ENCODE measurements at places on chromosomes 12 and 14. TPM values are rescaled to one million over a fixed set of nuclear protein-coding genes. Genes with fewer than 3 reads are reported as not detected.

PSMB5 gene
- 85.8 TPM for total RNA-seq

DNA sequence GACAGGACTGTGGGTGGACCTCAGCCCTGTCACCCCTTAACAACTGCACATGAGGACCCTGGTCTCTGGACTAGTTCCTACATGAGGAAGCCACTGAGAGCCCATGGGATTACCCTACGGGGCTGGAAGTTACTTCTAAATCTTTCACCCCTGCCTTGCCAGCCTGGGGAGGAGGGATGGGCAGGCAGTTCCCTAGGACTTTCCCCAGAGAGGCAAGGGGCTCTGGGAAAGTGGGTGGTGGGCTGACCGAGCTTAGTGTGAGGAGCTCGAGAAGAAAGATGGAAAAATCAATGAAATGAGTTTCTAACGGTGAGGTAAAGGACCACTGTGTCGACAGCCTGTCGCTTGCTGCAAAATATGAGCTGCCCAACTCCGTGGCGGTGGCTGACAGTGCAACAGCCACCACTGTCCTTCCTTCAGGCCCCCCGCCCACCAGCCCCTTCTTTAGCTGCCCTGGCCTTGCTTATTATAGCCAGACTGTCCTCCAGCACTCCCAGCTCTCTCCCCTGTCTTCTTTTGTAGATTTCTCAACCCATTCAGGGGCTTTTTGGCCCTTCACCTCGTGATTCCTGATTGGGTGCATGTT lies 5.0 kb downstream of the ZFHX2 start:
- ATAC-seq = no peak

DNA sequence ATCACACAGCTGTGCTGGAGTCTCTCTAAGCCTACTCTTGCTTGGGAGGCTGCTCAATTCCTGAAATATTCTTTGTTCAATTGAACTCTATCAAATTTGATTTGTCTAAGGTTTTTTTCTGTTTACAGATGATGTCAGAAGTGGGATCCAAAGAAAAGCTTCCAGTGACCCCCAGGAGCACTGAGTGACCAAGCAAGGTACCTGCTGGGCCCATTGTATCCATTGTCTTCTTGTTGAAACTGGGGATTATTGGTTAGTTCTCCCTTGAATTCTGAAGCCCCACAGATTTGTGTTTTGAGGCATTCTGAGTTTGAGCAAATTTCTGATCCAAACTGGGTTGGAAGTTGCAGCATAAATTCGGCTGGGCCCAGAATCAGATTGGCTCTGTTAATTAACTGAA lies 64.6 kb downstream of the MYF5 start:
- ATAC-seq = no peak

PEBP1 gene
- total RNA-seq = 182 TPM

SLC10A1 gene
- not detected for total RNA-seq

DNA sequence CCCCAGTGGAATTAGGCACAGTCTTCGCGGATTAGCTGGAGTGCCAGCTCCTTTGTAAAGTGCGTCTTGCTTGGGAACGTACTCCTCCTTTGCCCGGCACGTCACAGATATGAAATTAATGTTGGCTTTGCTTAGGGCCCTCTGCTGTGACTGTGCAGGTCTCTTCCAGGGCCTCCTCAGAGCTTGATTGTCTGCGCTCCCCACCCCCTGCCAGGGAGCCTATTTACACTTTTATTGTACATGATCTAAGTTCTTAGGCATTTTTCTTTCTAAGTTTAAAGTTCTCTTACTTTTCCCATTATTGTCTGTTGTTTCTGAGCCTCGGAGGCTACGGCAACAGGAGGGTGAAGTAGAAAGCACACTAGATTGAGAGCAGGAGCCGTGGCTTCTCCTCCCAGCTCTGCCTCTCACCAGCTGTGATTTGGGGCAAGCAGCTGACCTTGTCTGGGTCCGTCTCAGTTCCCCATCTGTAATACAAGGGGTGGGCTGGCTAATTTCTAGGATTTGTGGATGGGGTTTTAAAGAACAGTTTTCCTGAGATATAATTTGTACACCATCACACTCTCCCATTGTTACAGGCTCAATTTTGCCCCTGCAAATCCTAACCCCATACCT lies 81.8 kb downstream of the TSPAN9 start:
- ATAC-seq = no peak

DNA sequence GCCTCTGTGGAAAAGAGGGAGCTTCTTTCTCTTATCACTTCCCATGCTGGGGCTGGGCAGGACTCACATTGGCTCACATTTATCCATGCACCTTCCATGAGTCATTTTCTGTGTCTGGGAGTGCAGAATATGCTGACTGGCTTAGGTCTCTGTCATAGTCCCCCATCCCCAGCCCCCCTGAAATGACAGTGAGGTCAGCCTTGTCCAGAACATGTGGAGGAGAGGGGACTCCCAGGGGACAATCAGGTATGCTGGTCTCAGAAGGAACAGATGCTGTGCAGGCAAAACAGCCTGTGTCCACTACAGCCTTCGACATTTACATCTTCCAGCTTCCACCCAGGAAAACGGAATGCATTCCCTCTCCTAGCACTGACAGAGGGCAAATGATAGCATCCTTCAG lies 35.0 kb downstream of the ADGRD1 start:
- ATAC-seq = no peak

PAH gene
- total RNA-seq = 0.21 TPM

CABP1 gene
- 0.56 TPM for total RNA-seq

BCAT1 gene
- 21.3 TPM for total RNA-seq

IGF1 gene
- total RNA-seq = not detected

PZP gene
- total RNA-seq = not detected

GRCh38 chr12:42855362-42855950 lies 265.9 kb upstream of the PRICKLE1 start:
- ATAC-seq = no peak

DNA sequence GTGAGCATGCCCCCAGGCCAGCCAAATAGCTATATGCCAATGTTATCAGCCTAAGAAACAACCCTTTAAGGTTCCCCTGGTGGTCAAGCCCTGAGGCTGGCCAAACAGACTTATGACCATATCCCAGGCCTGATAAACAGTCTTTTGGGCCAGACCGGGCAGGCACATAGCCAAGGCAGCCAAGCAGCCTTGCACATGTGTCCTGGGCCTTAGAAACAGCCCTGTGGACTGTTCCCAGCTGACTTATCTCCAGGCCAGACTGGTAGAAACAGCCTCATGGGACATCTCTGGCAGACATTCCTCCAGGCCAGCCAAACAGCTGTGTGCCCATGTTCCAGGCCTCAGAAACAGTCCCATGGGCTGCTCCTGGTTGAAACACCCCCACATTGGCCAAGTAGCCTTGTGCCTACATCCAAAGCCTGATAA lies 295.0 kb upstream of the MGAT4C start:
- no peak for ATAC-seq

DNA sequence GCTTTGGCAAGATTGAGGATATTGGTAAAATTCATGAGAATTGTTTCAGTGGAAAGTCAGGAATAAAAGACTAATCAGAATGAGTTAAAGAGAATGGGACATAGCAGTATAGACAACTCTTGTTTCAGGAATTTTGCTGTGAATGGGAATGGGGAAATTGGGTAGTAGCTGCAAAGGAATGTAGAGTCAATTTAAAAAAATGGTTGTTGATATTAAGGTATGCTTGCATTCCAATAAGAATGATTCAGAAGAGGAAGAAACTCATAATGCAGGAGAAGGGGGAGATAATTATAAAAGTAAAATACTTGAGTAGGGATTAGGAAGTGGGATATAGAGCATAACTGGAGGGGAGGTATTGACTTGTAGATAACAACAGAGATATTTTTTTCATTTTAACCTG lies 40.7 kb downstream of the MNAT1 start:
- no peak for ATAC-seq

DNA sequence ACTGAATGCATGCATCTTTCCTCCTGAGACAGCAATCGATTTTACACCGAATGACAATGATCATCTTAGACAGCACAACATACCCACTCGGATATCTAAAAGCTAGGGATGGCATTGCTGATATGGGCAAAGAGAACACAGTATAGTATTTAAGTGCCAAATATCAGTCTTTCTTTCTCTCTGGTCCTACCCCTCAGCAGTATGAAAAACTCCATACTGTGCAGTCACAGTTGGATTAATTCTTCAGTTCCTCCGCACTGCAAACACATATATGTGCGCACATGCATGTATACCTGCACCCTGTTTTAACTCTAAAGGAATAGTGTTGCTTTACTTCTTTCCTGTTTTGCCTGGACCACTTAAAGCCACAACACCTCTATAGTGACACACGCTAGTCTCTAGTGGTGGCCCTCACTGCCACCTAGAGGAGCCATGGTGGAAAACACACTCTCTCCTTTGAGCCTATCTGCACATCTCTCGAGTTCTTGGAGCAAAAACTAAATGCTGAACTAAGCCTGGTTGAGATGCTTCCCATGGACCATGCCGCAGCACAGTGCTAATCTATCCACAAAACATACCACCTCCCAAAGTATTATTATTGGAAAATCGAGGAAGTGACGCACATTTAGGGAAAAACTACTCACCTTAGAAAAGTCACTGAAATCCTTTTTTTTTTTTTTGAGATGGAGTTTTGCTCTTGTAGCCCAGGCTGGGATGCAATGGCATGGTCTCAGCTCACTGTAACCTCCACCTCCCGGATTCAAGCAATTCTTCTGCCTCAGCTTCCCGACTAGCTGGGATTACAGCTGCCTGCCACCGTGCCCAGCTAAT lies 11.9 kb downstream of the TMEM52B start:
- peak; percentile 95 for ATAC-seq

LPAR5 gene
- 4.5 TPM for total RNA-seq

KRT73 gene
- not detected for total RNA-seq

- peak; percentile 91 for ATAC-seq
Observed at GRCh38 chr12:132327336-132328171, 1.8 kb downstream of the GALNT9 start.

COL2A1 gene
- total RNA-seq = not detected

SLC39A5 gene
- total RNA-seq = 0.41 TPM

P2RX2 gene
- total RNA-seq = not detected

DNA sequence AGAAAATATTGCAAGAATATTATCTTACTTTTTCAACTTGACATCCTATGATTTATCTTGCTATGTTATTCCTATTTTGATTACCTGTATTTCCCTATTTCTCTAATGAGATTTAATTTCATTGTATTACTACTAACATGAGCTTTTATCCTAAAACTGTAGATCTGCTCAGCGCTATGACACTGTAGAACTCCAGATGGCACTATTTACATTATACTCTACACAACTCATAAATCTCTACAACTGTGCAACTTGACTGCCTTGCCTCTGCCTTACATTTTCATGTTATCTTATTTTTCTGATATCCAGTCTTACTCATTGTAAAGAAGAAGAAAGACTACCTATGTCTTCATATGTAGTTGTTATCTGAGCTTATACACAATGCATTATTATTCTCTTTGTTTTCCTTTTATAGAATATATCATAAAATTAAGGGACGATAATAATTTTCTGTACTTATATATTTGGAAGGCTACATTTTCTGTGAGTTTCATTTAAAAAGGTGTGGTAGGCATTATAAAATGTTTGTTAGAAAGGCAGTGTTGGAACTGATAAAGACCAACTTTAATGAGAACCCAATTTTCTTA lies 24.1 kb downstream of the NUP37 start:
- no peak for ATAC-seq

GRCh38 chr12:49301760-49302159 lies 6.8 kb downstream of the PRPH start:
- ATAC-seq = peak; percentile 85

KRT3 gene
- not detected for total RNA-seq

DNA sequence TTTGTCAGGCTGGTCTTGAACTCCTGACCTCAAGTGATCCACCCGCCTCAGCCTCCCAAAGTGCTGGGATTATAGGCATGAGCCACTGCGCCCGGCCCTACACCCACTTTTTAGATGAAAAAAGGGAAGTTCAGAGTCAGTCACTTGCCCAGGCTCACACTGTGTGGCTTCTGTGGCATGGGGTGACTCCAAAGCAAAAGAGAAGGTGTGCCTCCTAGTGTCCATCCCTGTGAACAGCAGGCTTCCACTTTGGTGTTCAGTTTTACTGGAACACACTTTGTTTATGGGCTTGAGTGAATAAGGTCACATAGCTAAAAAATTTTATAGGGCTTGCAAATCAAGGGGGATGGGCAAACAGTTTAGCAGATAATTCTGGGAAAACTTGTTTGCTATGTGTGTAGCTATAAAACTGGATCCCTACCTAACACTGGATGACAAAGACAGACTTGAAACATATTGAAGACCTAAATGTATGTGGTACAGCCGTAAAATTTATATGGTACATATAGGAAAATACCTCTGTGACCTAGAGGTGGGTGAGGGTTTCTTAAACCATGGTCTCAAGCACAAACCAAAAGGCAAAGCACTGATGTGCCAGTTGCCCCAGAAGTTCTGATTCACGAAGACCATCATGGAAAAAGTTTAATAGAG lies 54.9 kb downstream of the EID3 start:
- peak; percentile 89 for ATAC-seq

ADAMTS20 gene
- total RNA-seq = 0.05 TPM

PMCH gene
- total RNA-seq = 0.45 TPM

All from activated T-helper 17 cell treated with anti-CD3 and anti-CD28 coated beads, Interleukin-2, amount 50 U/mL, for 72 hours (primary cell).